ENCODE measurements at places on chromosomes 6 and 20.

GRCh38 chr20:51131811-51132210 lies 108.9 kb upstream of the KCNG1 start:
- no peak for DNase-seq

DNA sequence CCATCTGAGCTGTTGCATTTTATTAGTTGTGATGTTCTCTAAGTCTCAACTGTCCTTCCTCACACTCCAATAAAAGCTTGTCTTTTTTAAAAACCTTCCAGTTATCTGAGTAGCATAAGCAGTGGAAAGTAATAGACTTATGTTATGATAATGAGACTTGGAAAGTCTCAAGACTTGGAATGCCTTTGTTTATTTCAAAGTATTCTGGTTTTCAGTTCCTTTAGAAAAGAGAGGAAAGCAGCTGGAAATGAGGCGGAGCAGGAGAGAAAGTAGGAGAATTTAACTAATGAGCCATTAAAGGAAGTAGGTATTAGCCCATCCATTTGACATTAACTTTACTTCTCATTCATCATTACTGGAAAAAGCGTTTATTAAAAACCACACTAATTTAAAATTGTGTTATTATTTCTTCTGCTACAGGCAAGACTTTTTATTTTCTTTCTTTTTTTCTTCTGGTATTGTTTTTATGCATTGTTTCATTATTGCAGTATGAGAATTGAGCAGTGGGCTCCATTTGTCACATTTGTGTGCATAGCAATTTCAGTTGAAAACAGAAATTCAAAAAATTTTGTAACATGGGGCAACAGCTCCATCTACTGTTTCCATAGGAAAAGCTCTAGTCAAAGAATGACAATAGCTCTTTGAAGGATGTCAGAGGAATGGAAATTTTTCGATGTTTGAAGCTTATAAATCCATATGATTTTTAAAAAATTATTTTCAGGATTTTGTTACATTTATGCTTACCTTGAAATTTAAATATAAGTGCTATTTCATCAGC lies 194.8 kb downstream of the COL9A1 start:
- DNase-seq = no peak

DNA sequence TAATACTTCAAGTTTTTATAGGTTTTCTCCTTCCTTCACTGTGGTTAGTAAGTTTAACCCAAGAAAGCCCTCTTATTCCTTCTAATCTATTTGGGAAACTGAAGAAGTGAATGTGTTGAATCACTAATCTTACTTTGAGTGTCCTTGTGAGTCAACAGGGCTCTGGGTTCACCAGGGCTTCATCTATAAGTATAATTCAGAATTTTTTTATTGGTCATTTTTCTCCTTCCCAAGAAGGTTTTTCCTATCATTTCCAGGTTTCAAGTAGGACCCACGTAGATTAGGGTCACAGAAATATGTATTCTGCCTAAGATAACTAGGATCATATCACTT lies 191.1 kb downstream of the ATXN1 start:
- no peak for DNase-seq

- DNase-seq = no peak
These were observed 137.9 kb downstream of the AGPAT4 start for GRCh38 chr6:161135695-161136591.

DNA sequence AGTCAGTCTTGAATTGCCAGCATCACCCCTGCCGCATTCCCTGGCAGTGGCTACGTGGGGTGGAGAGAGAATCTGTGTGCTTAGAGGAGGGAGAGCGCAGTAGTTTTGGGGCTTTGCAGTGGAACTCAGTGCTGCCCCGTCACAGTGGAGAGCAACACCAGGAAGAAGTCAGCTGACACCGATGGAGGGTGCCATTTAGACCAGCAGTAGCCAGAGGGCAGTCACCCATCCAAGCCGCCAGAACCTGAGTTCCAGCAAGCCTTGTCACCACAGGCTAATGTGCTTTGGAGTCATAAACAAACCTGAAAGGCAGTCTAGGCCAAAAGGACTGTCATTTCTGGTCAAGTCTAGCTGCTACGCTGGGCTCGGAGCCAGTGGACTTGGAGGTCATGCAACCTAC lies 22.0 kb upstream of the PERP start:
- no peak for DNase-seq

GRCh38 chr20:56829788-56830385 lies 200.8 kb downstream of the TFAP2C start:
- DNase-seq = no peak

All from left renal pelvis (tissue), 4 donors.